Right hindlimb (tissue), 1 donor: ENCODE measurements at places on chromosomes 16 and 17.

GRCh38 chr16:31194898-31195297 is 7.7 kb downstream of the PYCARD start:
- DNase-seq, result no peak

DNA sequence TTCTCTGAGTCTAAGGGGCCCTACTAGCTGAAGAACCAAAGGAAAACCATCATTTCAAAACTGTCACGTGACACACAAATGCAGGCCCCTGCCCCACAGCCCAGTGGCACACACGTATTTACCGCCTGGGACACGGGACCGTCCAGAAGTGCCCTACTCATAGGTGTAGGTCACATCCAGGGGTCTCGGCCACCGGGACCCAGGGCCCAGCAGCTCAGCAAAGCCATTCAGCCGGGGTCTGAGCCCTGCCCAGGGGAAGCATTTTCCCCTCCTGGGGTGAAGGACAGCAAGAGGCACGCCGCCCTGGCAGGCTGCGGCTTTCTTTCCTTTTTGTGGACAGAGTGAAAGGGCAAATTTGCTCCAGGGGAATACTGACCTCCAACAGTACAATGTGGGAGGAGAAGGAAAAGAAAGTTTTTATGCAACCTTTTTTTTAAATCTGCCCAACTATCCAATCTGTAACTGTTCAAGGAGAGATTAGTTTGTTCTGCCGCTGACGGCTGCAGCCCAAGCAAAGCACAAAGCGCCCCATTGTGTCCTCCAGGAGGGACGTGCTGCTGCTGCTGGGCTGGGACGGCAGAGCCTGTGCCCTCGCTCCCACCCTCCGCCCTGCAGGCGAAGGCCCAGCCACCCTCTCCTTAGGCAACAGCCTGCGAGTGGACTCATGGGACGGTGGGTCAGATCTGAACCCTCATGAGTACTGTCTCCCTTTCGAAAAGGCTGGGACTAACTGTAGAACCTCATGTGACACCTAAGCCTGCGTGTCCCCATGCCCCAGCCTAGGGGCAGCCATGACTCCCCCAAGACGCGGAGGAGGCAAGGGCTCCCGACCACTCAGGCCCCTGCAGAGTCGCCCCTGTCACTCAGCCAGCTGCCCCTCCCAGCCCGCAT is 21.3 kb downstream of the SLC7A5 start:
- peak; percentile 74 for DNase-seq

- no peak for DNase-seq
These were observed 229.0 kb downstream of the FTO start for GRCh38 chr16:53932975-53933374.

DNA sequence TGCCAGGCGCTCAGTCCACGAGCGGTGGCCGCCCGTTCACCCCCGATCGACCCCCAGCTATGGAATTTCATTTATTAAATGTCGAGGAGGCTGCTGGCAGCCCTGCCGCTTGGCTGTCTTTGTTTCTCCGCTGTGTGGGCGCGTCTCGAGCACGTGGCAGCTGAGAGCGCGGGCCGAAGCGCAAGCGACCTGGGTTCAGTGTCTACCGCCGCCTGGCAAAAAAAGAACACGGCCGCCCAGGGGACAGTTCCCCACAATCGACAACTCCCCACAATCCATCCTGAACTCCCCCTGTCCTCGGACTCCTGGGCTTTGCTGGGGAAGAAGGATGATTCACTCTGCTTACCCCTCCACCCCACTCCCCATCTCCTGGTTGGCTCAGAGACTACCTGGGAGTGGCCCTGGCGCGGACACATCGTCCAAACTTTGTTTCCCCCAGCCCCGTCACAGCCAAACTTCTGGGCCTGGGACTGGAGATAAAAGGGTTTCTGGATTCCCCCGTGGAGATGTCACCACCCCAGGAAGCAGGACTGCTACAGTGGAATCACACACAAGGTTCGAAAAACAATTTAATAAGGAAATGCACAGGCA is 1.7 kb upstream of the ANKRD13B start:
- DNase-seq, result peak; percentile 83

DNA sequence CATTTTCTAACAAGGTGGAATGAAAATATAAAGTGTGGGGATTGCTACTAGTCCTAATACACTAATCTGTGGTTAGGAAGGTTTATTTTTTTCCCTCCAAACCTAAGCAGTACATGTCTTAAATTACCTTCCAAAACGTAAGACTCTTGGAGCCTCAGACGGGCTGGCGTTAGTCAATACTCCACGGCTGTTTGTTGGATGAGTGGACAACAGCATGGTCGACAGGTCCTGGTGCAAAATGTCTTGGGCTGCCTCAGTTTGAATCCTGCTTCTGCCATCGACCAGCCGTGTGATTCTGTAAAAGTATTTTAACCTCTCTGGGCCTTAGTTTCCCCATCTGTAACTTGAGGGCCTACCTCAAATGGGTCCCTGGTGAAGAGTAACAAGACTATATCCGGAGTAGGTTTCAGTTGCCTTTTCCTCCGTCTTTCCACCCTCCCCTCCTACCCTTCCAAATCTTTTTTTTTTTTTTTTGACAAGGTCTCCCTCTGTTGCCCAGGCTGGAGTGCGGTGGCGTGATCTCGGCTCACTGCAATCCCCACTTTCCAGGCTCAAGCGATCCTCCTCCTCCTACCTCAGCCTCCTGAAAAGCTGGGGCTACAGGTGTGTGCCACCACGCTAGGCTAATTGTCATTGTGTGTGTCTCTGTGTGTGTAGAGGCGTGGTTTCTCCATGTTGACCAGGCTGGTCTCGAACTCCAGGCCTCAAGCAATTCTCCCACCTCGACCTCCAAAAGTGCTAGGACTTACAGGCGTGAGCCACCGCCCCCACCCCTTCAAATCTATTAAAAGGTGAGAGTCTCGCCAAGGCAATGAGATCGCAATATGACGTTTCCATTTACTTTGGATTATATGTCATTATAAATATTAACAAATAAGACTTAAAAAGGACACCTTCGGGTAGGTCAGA is 5.8 kb downstream of the SCGB1C2 start:
- DNase-seq, result no peak

DNA sequence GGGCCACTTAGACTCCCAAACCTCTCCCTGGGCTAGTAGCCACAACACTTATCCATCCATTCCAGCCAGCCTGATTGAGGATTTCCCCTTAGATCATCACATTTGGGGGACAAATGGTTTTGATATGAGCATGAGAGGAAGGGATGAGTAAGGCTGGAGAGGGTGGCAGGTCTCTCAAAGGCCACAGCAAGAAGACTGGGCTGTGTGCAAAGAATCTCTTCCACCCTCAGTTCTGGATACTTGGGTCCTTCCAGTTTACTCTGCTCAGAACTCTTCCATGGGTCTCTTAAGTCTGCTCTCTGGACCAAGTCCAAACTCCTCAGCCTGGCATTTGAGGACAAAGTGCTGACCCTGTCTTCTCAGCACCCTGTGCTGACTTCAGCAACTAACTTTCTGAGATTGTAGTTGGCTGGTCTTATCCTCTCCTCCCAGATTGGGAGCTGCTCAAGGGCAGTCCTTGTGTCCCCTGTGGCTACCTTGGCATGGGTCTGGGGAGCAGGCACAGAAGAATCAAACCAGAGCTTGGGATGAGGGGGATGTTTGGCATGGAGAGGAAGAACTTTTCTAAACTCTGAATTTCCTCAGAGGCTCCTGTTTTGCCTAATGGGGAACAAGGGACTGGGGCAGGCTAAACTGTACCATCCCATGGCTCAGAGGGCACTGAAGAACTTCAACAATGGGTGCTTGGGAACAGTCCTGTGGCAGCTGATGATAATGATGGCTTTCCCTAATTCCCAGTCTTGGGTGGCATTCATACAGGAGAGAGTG is 3.1 kb upstream of the NFATC3 start:
- DNase-seq, result no peak

- DNase-seq, result no peak
These were observed 6.8 kb upstream of the APRT start for GRCh38 chr16:88818575-88818874.

GRCh38 chr17:64648234-64648633 is 13.9 kb downstream of the SMURF2 start:
- DNase-seq, result no peak

DNA sequence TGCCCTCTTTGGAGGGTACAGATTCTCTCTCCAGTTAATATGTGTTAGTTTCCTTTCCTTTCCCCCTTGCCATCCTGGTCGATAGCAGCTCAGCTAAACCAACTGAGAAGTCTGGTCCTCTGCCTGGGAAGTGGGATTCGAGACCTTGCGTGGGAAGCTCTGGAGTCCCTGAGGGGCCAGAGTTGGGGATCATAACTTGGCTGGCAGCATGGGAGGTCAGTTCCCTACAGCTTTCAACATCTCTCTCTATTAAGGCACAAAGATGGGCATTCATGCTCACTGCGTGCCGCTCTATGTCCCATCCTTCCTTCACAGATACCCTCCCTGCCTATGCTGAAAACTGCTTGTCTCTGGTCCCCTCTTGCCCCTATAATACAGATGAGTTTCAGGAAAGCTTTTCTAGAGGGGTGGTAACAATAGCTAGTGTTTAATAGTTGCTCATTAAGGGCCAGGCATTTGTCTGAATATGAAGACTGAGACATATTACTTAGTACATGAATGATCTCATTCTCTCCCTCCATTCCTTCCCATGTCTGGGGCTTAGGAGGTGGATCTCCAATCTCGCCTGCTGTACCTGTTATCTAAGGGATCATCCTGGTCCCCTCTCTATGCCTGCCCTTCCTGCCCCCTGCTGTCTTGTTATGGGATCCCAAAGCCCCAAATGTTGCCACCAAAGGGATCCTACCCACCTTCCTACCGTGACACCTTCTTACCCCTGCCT is 10.8 kb downstream of the THRA start:
- no peak for DNase-seq

GRCh38 chr17:5619088-5619740 is 34.9 kb upstream of the NLRP1 start:
- DNase-seq, result no peak
